NCI-H1105 treated with DMSO at 0.1 percent for 48 hours (cell line): ENCODE measurements at places on chromosomes 2 and 18.
A peak's percentile ranks its signal among the peaks of the same experiment; 100 is the strongest.

GRCh38 chr2:8389431-8390108 lies 292.3 kb upstream of the ID2 start:
- DNase-seq, result no peak

GRCh38 chr2:37560241-37560848 lies 111.1 kb downstream of the CDC42EP3 start:
- DNase-seq, result no peak

DNA sequence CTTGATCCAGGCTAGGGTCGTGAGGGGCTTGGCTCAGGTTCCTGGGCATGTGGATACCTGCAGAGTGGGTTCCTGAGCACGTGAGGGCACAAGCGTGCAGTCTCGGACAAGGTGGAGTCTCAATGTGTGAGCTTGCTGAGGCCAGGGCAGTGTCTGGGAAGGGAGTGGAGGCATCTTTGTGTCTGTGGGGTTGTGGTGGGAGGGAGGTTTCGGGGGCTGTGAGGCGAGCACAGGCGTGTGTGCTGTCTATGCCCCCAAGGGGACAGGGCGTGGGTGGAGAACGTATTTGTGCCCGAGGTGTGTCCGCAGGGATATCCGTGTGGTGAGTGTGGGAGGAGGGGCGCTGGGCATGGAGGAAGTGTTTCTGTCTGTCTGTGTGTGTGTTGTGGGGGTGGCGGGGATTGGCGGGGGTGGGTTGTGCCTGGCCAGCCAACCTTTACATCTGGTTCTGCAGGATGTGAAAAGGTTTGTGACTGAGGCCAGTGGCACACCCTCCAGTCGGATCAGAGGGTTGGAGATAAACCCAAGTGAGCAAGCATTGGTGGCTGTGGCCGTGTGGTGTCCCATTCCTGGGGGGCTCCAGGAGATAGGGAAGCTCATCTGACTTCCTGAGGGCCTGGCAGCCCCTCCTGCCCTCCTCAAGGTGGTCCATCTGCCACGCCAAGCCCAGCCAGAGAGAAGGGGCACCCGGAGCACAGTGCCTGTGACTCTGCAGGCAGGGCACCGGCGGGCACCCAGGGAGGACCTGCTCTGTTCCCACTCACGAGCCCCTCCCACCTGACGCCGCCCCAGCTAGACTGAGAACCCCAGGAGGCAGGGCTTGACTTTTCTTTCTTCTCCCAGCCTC lies 57.1 kb downstream of the ZFP36L2 start:
- no peak for DNase-seq

GRCh38 chr2:83471655-83472054 lies 987.4 kb downstream of the SUCLG1 start:
- peak; percentile 23 for DNase-seq

GRCh38 chr2:30354621-30355020 lies 92.4 kb upstream of the LCLAT1 start:
- no peak for DNase-seq

- DNase-seq, result no peak
Observed at GRCh38 chr18:23941791-23942190, 72.8 kb upstream of the TTC39C start.

- DNase-seq, result peak; percentile 31
Observed at GRCh38 chr18:58861353-58861752, 3.3 kb upstream of the ZNF532 start.

DNA sequence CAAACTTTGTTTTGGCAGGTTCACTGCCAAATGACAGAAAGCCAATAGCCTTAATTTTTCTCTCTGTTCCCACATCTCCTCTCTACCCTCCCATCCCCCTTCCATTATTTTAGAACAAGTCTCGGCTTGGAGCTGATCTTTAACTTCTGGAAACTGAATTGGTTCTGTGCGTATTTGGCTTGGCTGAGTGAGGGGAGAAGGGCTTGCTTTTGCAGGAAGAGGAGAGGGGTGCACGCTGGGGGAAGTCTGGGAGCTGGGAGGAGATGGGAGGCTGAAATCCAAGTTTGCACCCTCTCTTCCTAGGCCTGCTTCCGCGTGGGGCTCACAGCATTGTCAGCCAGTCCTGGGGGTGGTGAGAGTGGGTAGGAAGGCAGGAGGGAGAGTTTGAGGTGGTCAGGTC lies 176.1 kb upstream of the SPRED2 start:
- DNase-seq, result peak; percentile 38

DNA sequence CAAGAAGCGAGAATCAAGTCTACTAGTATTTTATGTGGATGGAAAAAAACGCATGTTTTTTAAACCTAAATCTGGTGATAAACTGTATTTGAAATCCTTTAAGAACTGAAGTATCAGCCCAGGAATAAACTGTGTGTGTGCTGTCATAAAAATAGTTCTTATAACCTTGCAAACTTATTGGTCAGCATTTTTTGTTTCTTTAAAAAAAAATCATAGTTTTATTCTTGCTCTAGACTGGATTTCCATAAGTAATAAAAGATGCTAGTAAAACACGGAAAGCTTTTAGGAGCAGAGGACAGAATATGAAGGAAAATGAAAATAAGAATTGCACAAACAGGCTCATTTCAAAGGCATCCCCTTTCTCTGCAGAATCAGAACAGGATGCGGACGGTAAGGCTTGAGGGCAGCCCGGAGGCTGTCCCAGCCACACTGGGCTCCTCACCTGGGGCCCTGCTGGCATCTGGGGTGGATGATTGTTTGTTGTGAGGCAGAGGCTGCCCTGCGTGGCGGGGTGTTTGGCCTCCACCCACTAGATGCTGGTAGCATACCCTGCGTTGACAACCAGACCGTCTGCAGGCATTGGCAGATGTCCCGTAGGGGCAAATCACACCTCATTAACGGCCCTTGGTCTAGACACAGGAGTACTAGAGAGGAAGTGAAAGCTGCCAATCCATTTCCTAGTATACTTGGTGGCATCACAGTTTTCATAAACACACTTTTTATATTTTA lies 52.5 kb downstream of the MBP start:
- no peak for DNase-seq

DNA sequence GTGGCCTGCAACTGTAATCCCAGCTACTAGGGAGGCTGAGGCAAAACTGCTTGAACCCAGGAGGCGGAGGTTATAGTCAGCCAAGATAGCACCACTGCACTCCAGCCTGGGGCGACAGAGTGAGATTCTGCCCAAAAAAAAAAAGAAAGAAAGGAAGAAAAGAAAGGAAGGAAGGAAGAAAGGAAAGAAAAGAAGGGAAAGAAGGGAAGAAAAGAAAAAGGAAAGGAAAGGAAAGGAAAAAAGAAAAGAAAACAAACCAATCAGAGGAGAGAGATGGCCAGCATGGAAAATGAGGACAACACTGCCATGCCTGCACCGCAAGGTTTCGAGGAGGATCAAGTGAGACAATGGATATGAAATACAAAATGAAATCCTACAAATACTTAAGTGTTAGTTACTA lies 34.7 kb downstream of the NOL10 start:
- DNase-seq, result no peak

- DNase-seq, result no peak
Observed at GRCh38 chr2:19870792-19871191, 31.0 kb downstream of the TTC32 start.

GRCh38 chr18:37846996-37847395 lies 281.4 kb upstream of the CELF4 start:
- DNase-seq, result no peak

GRCh38 chr18:3839581-3839981 lies 389.6 kb downstream of the TGIF1 start:
- no peak for DNase-seq

DNA sequence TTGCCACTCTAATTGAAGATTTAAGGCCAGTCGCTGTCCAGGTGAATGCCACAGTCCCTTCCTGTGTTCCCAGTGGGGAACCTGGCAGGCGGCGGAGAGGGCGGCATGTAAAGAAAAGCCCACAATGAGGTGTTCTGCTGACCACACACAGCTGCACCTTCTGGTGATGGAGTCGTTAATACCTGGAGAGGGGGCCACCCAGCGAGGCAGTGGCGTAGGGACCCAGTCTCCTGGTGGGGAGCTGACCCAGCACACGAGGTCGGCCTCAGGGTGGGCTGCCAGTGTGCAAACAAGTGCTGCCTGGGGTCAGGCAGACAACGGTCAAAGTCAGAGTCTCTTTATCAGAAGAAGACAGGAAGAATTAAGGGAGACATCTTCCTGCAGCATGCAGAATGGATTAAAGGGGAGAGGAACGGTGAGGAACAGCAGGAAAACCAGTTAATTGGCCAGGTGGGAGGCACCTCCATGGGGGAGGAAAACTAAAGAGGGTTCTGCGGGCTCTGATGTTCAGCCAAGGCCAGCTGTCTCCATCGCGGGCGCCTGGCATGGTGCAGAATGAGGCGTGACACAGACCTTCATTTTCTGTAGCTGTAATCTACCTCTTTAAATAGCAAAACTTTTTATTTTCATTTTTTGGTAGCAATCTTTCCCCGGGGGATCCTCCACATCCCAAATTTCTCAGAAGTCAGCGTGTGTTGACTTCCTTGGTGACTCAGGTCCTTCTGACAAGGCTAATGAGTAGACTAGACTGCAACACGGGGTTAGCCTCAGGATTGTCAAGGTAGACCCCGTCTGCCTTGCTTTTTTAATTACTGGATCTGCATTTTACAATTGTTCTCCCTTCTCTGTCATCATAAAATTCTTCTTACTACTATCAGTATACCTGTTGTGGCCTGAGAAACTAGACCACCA lies 78.3 kb downstream of the SMAD7 start:
- DNase-seq, result no peak

DNA sequence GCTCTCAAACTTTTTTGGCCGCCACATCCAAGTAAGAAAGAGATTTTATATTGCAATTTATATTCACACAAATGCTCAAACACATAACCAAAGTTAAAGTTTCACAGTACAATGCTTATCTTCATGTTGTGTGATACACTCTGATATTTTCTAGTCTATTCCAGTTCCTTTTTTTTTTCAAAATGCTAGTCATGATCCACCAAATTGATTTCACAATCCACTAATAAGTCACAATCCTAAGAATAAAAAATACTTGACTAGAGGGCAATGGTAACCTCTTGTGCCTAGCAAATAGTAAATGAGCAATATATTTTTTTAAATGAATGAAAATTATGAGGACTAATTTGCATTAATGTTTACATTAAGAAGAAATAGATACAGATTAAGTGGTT lies 5.8 kb upstream of the PTPN4 start:
- no peak for DNase-seq

DNA sequence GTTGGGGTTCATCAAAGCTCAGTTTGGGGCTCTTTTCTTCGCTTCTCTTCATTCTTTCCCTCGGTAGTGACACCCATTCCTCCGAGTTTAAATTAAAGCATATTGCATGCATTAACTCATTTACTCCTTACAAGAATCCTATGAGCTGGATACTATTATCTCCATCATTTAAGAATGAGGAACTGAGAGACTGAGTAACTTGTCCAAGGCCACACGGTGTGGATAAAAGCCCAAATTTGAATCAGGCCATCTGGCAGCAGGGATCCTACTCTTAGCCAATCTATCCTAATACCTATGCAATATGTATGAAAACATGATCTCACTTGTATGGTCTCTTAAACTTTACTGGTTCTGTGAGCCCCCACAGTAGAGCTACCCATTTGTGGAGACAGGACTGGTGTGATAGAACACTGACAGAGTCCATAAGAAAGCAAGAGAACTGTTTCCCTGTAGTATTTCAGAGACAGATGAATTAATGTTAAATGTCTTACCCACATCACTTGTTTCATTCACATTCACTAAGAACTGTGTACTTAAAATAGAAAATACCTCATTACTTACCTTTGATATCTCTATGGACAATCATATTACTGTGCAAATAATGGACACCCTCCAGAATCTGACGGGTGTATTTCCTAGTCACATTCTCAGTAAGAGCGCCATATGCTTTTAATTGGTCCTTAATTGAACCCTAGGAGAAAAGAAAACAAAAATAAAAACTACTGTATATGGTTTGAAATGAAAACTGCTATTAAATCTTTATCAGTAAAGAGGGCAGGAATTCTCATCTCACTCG lies 20.4 kb upstream of the ERCC3 start:
- DNase-seq, result peak; percentile 5

DNA sequence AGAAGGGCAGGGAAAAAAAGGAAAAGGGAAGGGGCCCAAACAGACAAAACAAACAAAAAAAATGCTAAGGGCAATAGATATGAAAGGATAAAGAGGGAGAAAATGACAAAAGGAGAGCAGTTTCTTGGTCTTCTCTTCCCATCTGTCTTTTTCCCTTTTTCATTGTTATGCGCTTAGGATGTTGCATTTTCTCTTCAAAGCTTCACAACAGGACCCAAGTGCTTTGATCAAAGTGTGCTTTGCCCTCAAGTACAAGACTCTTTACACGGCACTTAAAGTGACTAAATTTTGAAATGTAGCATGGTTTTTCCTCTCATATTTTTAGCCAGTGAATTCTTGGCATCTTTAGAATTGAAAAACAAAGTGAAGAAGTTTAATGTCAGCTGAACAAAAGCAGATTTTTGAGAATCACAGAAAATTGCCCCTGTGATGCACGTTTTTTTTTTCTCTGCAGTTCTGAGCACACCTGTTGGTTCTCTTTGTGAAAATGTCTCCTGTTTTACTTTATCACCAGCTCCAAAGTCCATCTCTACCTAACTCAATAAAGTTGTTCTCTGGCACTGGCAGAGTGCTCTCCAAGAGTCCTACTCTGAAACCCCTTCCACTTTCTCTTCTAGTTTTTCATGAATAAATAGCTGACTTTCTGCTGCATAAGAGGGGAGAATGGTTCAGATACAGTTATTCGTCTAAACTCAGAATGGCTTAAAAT lies 126.6 kb downstream of the KCNH7 start:
- DNase-seq, result no peak

DNA sequence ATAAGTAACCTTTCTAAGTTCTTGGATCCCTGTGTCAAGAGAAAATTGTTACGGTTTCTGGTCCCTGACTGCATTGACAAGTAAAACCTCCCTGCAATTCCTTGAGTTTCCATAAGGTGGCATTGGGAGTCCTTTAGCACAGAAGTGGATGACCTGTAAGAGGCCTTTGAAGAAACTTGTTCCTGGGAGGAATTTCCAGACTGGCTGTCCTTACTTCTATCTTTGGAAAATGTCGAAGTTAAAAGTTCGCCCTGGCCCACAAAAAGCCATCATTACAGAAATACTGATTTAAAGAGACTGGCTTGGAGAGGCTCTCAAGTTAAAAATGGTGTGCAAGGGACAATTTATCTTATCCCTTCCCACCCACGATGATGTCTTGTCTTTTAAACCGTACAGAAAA lies 218.4 kb downstream of the CDH20 start:
- peak; percentile 67 for DNase-seq

- no peak for DNase-seq
Observed at GRCh38 chr2:147688242-147688641, 156.6 kb upstream of the ACVR2A start.

DNA sequence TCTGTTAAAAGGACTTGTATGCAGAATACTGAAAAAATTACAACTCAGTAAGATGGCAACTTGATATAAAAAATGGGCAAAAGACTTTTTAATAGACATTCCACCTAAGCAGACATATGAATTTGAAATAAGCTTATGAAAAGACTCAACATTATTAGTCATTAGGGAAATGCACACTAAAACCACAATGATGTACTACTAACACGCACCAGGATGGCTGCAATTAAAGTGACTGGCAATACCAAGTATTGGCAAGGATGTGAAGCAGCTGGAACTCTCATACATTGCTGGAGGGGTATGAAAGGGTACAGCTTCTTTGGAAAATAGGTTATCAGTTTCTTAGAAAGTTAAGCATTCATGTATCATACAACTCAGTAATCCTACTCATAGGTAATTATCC lies 3.2 kb upstream of the ENOSF1 start:
- DNase-seq, result no peak
